GF-D8 (cell line): ENCODE measurements at places on chromosomes 1 and 21.

DNA sequence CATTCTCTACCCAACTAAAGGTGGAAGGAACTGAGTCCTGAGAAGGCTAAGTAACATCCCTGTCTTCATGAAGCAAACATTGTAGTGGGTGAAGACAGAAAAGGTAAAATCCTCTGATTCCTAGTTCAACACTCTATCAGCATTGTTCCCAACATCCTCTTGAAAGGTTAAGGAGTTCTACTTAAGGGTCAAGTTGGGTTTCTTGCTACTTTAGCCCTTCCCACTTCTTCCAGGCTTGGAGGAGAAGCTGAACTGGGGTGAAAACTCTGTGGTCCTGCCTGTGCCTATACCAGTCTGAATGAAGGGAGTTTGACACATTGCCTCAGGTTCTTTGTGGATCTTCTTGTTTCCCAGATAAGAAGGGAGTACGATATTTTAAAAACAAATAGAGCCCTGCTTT lies 54.1 kb downstream of the ATP2B4 start:
- no peak for DNase-seq

- no peak for DNase-seq
These were observed 726 bp downstream of the TMEM54 start for GRCh38 chr1:32900371-32900955.

DNA sequence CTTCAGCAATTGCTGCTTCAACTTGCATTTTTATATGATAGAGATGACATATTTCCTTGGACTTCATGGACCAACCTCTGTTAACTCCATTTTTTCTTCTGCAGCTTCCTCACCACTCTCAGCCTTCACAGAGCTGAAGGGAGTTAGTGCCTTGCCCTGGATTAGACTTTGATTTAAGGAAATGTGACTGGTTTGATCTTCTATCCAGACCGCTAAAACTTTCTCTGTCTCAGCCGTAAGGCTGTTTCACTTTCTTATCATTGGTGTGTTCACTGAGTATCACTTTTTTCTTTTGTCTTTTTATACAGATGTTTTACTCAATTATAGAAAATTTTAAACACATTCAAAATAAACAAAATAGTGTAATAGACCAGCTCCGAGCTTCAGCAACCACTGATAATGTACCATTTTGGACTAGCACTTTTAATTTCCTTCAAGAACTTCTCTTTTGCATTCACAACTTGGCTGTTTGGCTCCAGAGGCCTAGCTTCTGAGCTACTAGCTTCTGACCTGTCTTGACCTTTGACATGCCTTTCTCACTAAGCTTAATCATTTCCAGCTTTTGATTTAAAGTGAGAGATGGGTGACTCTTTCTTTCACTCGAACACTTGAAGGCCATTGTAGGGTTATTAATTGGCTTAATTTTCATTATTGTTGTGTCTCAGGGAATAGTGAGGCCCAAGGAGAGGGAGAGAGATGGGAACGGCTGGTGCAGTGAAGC lies 9.3 kb downstream of the NEK7 start:
- DNase-seq = no peak

DNA sequence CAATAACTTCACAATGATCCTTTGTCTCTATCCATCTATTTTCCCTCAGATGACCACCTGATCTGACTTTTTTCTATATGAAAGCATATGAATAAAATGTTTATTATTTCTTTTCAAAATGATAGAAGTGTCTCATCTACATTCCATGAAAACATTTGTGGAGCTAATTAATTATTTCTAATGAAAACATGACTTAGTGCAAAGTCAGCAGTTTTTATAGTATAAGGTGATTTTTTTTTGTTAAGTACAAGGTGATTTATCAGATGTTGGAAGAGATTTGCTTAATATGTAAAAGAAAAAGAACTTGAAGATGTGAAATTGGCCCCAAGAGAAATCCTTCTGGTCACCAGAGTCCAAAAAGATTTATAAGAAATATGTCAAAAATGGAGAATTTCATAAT lies 43.5 kb downstream of the PDPN start:
- no peak for DNase-seq

DNA sequence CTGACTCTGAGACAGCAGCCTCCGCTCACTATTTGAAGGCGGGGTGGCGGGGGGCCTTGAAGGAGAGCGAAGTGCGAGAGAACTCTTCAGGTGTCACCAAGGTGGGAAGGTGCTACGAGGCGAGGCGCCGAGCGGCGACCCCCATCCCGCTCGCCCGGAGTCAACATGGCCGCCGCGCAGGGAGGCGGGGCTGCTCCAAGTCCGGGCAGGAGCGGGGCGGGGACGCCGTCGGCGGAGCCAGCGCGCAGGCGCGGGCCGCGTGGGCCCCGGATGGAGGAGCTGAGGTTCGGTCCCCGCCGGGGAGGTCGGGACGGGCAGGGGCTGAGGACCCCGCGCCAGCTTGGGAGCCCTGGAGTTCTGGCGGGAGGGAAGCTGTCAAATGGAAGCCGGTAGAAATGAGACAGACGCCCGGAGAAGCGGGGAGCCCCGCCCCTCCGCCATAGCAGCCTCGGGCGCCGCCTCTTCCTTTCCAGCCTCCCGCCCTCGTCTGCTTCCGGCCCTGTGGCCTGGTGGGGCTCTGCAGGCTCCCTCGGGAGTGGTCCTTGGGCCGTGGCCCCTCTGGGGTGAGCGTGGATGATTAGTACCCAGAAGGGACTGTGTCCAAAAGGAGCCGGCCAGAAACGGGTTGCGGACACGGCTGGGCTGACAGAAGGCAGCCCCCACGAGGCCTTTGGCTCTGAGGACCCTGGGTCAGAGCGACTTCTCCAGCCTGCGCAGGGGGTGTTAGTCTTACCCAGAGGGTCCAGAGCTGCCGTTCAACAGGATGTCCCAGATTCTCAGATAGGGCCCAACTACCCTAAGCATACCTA lies at the start of gene PIGV:
Gene PIGV, plus strand, starts transcription at position 245 of the 809 bp plus-strand sequence. CDS start 2,866 bp downstream, outside the sequence.
- DNase-seq = peak; percentile 74

GRCh38 chr1:43537423-43538142 lies 6.9 kb downstream of the PTPRF start:
- no peak for DNase-seq

DNA sequence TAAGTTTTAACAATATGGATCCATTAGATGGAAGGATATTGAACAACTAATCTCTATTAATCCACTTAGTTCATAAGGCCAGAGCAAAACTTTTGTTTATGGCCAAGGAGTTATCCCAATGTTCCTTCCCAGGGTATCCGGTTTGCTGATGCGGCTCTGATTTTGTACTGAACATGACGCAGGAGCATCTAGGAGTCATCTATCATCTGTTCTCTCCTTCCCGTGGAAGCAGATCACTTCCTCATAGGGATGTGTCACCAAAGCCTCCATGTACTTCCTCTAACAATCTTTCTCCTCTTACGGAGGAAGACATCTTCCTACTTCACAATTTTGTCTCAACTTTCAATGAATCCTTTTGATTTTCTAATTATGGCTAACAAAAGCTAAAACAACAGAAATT lies 206.6 kb downstream of the APP start:
- no peak for DNase-seq

GRCh38 chr1:18304151-18304869 lies 176.4 kb upstream of the KLHDC7A start:
- DNase-seq = no peak

DNA sequence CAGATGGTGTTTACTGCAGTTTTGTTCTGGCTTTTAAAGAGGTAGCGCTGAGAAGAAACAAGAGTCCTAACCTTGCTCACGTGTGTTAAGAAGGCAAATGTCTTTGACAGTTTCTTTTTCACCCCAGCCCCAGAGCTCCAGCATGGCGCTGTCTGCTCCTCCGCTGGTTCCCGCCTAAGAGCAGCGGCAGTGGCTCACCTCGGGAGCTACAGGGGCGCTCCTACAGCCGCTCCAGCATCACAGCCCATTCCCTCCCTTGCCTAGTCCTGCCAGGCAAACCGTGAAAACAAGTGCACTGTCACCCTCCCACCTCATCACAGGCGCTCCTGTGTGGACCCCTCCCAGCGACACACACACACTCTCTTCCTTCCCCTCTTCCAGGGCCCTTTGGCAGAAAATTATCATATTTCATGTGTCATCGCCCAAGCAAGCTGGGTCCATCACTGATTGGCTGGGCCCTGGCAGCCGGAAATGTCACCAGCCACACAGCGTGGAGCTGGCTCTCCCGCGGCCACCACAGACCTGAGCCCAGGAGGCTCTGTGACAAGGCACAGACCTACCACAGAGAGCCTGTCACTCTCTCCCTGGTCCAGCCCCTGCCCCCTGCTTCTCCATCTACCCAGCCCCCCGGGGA lies 1.2 kb upstream of the HIVEP3 start:
- DNase-seq = no peak
